ENCODE measurements at places on chromosomes 2 and 18.
A peak's percentile ranks its signal among the peaks of the same experiment; 100 is the strongest.

DNA sequence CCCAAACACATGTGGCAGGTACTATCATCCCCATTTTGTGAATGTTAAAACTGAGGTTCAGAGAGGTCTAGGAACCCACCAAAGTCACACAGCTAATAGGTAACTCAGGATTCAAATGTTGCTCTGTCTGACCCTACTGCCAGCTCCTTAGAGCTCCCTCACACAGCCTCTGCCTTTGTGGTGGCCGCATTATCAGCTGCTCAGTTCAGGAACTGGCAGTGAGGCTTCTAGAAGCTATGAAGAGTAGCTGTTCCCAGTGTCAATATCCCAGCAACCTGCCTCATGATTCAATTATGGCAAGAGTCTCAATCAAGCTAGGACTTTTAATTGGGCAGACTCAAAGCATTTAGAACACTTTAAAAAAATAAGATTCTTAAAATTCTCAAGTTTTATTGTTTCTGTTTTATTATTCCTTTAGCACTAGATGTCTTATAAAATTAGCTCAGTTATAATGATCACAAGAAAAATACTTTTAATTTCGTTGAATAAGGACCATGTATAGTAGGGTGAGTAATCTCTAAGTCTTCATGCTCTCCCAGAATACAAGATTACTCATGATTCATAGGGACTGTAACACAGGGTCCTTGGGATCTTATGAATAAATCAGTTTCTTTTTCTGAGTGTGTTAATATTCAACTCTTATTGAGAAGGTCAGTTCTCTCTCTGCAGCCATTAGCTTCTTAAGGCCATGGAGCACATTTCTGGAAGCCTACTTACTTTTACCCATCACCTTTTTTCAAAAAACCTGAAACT, 342.7 kb downstream of the RND3 start:
- DNase-seq: no peak

DNA sequence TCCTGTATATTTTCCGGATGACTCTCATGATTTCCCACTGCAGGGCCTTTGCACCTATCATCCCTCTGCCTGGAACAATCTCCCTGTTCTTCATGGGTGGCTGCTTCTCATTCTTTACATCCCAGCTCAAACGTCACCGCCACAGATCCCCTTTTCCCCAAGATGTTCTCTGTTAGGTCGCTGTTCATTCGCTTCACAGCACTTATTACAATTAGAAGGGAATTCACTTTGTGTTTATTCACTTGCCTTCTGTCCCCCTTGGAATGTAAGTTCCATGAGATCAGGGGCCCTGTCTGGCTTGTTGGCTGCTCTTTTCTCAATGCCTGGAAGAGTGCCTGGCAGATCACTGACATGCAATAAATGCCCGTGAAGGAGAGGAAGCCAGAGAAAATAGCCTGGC, 106.7 kb downstream of the FOXI3 start:
- DNase-seq: no peak

- DNase-seq: no peak
These were observed 325.3 kb upstream of the MYT1L start for GRCh38 chr2:2656115-2657011.

DNA sequence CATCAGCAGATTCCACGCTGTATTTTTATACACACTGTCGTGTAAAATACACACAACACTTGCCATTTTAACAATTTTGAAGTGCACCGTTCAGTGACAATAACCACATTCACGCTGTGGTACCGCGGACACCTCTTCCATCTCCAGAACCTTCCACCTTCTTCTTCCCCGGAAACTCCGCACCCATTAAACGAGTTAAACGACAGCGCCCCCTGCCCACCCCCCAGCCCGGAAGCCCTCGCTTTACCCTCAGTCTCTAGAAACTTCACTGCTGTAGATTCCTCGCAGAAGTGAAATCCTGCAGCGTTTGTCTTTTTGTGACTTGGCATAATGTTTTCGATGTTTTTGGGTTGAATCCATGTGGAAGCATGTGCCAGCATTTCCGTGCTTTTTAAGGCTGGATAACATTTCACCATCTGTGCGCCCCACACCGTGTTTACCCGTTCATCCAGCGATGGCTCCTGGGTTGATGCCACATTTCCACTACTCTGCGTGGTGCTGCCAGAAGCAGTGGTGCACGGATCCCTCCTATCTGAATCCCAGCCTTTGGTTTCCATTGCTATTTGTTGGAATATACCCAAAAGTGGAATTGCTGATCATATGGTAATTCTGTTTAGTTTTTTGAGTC, 32.0 kb upstream of the TMEM18 start:
- DNase-seq: no peak

DNA sequence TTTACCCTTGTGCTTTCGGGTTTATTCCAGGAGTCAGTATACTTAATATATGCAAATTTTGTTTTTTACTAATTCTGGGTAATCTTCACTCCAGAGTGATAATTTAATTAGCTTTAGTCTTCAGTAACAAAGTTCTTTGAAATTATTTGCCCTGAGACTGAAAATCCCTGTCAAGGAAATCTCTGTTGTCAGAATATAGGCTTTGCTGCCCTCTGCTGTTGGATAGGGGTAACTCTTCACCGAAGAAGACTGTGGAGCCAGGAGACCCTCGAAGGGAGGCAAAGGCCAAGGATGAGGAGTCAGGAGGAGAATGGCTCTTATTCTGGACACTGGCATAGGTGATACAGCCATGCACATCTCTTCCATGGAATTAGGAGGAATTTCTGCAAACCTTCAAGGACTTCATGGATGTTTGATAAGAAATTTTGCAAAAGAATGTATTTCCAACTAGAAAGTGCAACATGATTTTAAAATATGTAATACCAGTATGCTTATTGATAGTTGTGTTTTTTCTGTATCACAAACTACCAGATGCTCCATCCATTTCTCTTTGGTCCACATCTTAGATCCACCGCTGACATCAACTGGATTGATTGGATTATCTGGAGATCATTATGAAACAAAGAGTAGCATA, 182.3 kb downstream of the RDH14 start:
- DNase-seq: peak; percentile 19

- no peak for DNase-seq
These were observed 73.2 kb downstream of the IL1R2 start for GRCh38 chr2:102064679-102065674.

DNA sequence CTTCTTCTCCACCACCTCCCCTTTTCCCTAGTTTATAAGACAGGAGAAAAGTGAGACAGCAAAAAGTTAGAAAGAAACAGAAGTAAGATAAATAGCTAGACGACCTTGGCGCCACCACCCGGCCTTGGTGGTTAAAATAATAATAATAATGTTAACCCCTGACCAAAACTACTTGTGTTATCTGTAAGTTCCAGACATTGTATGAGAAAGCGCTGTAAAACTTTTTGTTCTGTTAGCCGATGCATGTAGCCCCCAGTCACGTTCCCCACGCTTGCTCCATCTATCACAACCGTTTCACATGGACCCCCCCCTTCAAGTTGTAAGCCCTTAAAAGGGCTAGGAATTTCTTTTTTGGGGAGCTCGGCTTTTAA, 1.5 kb upstream of the BUB1 start:
- no peak for DNase-seq

DNA sequence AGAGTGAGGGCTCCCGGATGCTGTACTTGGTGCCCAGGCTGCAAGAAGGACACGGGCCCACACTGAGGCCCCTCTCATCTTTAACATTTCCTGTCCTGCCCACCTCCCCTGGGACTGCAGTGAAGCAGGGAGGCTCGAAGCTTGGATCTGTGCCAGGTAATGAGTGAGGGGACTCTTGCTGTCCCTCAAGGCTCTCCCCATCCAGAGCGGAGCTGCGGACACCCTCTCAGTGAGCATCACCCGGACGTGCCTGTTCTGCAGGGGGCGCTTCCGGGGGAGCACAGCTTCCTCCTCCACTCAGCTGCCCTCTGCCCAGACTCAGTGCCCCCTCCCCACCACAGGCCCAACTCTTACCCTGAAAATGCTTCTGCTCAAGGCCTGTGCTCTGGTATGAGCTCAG, 150.0 kb upstream of the MYCN start:
- no peak for DNase-seq

DNA sequence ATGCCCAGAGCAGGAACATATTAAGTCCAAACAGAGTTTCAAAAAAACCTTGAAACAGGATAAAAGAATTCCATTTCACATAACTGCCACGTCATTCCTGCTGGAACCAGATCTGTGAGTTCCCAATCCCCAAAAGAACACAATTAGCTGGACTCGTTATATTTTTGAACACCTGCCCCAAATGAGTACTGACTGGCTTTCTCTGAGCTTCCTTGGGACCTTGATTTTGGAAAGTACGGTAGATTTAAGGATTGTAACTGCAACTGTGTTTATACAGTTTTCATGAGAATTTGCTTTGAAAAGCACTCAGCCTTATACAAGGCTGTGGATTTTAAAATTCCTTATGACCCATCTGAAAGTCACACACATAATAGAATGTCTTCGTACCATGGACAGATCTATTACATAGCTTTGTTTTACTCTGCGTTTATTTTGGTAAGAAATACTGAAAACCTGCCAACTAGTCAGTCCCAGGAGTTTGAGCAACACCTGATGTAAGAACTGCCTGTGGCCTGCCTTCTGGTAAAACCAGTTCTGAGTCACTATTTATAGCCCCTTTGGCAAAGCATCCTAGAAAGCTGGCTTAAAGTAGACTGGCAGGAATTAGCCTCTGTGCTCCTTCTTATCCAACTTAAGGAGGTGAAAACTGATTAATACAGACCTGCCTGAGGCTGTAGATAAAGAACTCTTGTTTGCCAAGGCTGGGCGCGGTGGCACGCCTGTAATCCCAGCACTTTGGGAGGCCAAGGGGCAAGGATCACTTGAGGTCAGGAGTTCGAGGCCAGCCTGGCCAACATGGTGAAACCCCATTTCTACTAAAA, 48.1 kb downstream of the MERTK start:
- DNase-seq: no peak

- no peak for DNase-seq
These were observed 14.3 kb downstream of the WDSUB1 start for GRCh38 chr2:159272156-159272555.

Data from CD4-positive, alpha-beta T cell treated with Interleukin-15 for 4 hours (primary cell).